ENCODE measurements at places on chromosomes 4 and X. TPM values are rescaled to one million over a fixed set of nuclear protein-coding genes. Genes with fewer than 3 reads are reported as not detected.

IDS gene
- 50.6 TPM for total RNA-seq

WFS1 gene
- total RNA-seq, result 1.8 TPM

DNAAF6 gene
- not detected for total RNA-seq

HDX gene
- total RNA-seq, result 1.2 TPM

IL21 gene
- total RNA-seq, result 0.52 TPM

USP11 gene
- total RNA-seq, result 57.1 TPM

FHDC1 gene
- total RNA-seq, result 0.11 TPM

PLAC1 gene
- total RNA-seq, result not detected

DNA sequence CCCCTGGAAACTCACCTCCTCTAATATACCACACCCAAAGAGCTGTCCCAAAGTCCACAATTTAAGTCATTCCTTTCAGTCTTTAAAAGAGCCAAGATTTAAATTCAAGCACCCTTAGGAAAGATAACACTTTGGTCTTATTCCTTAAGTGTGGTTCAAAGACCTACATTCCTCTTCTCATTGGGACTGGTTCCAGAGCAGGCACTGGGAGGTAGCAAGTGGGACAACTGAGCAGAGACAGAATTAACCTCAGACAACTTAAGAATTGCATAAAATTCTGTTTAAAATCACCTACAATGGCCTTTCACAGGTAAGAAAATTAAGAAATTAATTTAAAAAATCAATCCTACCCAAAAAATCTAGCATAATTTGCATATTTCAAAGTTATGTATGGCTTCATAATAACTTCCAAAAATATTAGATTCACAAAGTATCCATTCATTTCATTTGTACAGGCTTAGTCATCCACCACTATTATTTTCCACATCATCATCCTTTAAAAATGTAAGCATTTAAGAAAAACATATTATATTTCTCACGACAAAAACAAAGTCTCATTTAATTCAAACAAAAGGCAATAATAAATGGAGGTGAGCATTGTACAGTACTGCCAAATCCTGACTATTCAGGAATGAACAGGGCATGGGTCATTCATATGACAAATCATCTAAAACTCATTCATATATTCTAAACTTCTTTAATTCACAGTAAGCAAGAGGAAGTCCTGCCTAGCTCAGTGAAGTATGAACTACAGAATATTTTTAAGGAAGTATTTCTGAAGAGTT lies 13.6 kb downstream of the PRSS12 start:
- DNase-seq, result no peak

DNA sequence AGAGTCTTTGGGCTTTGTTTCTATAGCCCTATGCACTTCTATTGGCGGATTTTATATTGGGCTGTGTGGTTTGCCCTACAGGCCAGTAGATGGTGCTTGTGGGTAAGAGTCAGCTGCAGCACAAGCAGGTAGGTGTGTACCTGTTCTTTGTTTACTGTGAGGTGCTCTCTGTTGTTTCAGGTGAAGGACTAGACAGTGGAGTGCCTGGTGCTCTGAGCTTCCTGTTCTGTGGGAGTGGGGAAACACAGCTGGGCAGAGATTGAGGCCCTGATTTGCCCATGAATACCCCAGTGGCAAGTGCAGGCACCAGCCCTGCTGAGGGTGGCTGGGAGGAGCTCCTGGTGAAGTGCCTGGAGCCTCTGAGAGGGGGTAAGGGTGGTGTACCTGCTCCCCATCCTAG lies 26.3 kb upstream of the UCP1 start:
- no peak for DNase-seq

GRCh38 chr4:68288393-68288740 lies 42.9 kb upstream of the TMPRSS11B start:
- no peak for DNase-seq

- DNase-seq, result no peak
Measured at GRCh38 chr4:166128403-166128802, 255.4 kb downstream of the TLL1 start.

GRCh38 chr4:70589785-70590184 lies 2.3 kb upstream of the AMBN start:
- no peak for DNase-seq

- peak; percentile 81 for DNase-seq
Measured at GRCh38 chr4:140103676-140104075, 50.3 kb downstream of the MAML3 start.

- DNase-seq, result no peak
Measured at GRCh38 chr4:55258152-55258865, 87.7 kb upstream of the SRD5A3 start.

DNA sequence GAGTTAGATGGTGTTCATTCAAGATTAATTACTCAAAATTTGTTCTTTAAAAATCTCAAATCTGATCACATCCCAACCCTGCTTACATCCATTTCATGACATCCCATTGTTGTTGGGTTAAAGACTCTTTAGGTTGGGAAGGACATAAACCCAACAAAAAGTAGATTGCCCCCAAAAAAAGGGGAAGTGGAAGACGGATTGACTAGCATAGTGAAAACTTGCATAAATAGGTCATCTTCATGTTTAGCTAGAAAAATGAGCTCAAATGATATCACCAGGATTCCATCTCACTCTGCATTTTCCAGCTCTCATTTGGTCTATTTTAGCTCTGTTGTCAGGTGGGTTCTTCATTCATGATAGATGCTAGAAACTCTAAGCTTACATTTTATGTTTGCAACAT lies 18.5 kb upstream of the TET2 start:
- no peak for DNase-seq

DNA sequence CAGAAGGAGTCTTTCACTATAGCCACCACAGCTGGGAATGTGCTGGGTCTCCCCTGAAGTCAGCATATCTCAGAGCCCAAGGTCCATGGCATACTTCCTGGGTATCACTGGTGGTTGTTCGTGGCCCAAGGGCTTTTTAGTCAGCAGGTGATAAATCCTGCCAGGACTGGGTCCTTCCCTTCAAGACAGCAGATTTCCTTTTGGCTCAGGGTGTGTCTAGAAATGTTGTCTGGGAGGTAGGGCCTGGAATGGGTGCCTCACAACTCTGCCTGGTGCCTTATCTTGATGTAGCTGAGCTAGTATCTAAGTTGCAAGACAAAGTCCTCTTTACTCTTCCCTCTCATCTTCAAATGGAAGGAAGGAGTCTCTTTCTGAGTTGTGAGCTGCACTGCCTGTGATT lies 102.4 kb upstream of the TMLHE start:
- no peak for DNase-seq

GRCh38 chrX:29824176-29824906 lies 391.0 kb upstream of the MAGEB2 start:
- no peak for DNase-seq

- DNase-seq, result no peak
Measured at GRCh38 chrX:18286322-18286831, 65.7 kb upstream of the BEND2 start.

GRCh38 chr4:148216321-148216720 lies 225.9 kb downstream of the NR3C2 start:
- no peak for DNase-seq

DNA sequence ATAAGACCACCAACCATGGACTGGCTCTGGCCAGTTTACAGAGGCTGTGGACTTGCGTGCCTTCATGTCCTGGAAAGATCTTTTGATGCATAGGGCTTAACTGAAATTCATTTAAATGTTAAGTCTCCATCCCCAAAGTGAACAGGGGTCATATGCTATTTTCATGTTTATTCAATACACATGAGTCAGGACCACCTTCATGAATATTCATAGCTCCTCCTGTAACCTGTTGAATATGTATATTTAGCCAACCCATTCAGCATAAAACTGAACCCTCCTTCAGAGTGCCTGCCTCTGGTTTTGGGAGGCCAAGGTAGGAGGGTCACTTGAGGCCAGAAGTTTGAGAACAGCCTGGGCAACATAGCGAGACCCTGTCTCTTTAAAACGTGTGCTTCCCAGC lies 7.1 kb downstream of the CTPS2 start:
- DNase-seq, result no peak

DNA sequence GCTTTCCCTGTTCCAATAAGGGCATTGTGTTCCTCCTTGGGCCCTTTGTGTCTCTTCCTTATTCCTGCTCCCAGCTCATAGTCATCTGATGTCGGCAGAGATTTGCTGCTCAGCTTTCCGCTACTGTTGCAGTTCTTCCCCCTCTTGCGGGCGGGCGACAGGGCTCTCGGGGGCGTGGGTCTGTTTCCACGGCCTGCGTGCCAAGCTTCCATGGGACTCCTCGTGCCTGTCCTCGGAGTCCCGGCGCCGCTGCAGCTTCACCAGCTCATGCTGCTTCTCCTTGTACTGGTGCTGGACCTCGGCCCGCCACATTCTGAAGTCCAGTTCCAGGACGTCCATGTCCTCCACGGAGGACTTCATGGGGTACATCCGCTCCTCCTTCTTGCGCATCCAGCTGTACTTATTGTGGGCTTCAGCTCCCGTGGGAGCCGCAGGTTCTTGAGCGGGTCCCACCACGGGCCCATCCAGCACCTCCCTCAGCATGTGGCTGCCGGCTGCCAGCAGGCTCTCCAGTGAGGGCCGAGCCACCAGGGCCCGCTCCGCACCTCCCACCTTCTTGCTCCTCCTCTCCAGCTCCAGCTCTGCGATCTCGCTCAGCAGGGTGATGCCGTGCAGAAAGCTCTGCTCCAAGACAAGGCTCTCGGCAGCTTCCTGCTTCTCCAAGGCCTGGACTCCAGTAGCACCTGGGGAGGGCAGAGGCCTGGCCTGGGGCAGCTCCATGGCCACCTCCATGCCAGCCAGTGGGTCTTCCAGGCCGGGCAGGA lies 74.1 kb upstream of the UCP1 start:
- DNase-seq, result no peak
